Foreskin melanocyte (primary cell): ENCODE measurements at places on chromosomes 1 and 21.

GRCh38 chr1:66231217-66231616 is 302.7 kb upstream of the SGIP1 start:
- peak; percentile 48 for DNase-seq

DNA sequence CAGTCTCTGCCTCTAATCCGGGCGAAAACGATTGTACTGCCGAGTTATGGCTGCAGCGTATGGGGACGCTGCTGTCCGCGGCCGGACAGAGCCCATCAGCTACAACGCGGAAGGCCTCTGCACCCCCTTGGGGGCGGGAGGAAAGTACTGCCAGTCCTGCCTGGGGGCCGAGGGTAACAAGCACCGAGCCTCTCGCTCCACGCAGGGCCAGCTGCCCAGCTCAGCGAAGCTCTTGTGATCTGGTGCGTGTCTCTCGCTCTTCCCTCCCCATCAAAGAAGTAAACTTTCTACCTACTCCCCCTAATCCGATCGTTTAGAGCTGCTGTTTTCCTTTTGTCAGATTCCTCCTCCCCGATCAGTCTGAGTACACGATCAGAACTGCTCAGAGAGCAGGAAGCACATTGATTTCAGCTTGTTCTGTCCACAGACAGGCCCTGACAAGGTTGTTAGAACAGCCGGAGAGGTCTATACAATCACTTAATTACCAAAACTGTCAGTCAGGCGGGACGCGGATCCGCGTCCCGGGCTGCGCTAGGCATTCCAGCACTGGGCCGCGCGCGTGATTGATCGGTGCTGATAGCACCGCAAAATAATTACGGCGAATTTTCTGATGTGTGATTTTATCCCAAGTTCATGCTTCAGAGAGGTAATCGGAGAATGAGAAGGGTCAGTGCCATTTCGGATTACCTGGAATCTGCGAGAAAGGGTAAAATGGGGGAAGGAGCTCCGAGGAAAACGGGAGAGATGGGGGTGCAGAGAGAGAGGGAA is 8.7 kb upstream of the BARHL2 start:
- no peak for DNase-seq

DNA sequence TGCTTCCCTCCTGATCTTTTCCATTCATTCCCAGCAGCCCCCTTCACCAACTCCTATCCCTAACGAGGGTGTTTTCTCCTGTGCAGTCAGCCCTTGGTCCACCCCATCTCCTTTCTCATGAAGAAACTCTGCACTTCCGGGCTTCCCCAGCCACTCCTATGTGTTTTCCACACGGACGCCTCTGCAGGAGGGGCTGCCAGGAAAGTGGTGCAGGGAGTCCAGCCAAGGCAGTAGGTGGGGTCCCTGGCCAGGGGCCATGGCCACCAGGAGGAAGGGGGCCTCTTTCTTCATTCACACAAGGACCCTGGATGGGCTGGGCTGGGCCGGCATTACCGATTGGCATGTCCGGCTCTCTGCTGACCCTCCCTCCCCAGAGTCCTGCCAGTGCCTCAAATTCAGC is 72.8 kb upstream of the EFHD2 start:
- no peak for DNase-seq

DNA sequence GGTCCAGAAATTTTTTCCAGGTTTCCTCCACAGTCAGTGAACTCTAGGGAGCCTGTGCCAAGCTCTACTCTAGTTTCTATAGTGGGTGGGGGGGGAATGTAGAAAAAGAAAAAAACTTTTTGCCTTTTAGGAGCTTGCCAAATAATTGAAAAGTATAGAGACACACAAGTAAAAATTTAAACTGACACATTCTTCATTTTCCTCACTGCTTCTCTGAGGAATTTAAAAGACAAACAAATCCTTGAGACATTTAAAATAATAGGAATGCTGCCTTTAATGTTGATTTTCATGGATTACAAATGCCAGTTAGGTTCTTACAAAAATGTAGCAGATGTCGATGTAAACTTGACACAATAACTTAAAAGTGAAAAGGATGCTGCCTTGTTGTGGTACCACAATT is 241.9 kb downstream of the DNM3 start:
- no peak for DNase-seq

GRCh38 chr1:227913396-227913763 is 34.4 kb downstream of the WNT9A start:
- DNase-seq, result no peak

DNA sequence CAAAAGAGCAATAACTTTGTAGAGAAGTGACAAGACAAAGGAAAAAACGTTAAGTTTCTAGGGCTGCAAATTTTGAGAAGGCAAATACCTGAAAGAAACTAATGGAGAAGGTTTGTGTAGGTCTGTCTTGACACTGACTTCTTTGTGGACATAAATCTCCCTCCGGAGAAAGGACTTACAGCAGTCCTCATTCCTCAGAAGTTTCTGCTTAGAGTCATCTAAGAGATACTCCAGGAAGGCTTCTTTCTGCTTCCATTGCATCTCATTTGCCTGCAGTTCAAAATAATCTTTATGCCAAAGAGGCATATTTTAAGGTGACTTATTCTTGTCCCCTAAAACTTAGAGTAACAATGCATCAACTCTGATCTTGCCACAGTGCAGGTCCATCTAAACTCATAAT is 4.4 kb upstream of the C4BPB start:
- DNase-seq, result no peak

- DNase-seq, result no peak
These were observed 1.6 kb downstream of the COG2 start for GRCh38 chr1:230643908-230644307.

GRCh38 chr1:100542285-100542684 is 4.3 kb downstream of the GPR88 start:
- no peak for DNase-seq

GRCh38 chr1:223617323-223618070 is 48.0 kb downstream of the CAPN8 start:
- DNase-seq, result no peak

GRCh38 chr1:44839576-44839975 is 3.5 kb downstream of the PTCH2 start:
- DNase-seq, result no peak

GRCh38 chr1:193766329-193766728 is 579.9 kb upstream of the B3GALT2 start:
- no peak for DNase-seq

DNA sequence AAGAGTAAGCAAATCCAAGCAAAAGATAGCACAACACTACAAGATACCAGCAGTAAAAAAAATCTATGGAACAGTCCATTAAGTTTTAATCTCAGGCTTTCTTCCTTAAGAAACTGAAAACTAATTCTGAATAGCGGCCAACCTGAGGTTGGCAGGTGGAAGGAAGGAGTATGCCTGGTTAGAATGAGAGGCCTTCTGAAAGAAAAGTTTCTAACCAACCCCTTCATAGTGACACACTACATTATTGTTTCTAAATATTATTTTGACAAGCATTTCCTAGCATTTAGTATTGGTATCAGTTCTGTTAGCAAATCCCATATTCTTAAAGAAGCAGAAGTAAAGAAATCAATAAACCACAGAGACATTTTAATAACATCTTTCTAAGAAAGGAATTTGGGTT is 205.7 kb upstream of the PTBP2 start:
- no peak for DNase-seq

DNA sequence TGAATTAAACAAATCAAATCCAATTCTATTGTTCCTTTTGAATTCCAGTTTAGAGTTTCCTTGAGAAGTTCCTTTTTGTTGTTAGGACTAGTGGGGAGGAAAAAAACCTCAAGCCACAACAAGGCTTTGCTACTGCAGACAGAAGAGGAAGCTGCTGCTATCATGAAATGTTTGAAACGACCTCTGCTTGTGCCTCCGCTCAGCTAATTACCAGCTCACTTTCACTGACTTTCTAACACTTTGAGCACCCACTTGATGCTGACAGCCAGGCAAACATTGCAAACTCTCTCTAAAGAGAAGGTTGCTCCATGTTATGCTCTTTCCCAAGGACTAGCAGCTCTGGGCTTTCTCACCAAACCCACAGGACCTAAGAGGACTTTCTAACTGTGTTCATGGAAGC is 203.9 kb upstream of the PROX1 start:
- no peak for DNase-seq

GRCh38 chr21:29430576-29430975 is 131.9 kb downstream of the BACH1 start:
- no peak for DNase-seq

- no peak for DNase-seq
These were observed 57.8 kb upstream of the ERRFI1 start for GRCh38 chr1:8083739-8084484.

DNA sequence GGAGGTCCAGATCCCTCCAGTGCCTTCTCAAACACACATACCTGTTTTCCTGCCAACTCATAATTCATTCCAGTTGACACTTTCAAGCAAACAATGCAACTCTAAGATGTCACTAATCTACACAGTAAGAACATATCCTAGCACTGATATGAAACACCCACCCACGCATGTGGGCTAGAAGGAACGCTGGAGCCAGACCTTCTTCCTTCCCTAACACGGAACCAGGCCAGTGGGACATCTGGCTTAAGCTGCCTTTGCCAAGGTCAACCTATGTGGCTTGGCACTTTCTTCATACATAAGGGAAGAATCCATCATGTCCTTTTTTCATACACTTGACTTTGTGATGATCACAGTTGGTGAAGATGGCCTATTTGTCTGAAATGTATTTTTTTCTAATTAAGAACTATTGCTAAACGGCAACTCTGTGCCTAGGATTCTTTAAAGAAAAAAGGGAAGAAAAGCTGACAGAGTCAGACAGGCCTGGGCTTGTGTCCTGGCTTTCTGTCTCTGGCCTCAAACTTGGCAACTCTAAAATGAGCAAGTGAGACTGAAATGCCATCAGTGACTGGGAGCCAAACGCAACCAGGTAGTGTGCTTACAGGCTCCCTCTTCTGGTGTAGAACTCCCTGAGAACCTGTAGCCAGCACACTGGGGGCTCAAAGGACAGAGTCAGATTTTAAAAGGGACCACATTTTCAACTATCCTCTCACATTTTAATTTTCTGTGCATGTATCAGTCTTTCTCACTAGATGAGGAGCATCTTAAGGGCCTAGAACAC is 92.6 kb upstream of the BEND5 start:
- no peak for DNase-seq

GRCh38 chr1:3466366-3467075 is 12.1 kb downstream of the ARHGEF16 start:
- no peak for DNase-seq

DNA sequence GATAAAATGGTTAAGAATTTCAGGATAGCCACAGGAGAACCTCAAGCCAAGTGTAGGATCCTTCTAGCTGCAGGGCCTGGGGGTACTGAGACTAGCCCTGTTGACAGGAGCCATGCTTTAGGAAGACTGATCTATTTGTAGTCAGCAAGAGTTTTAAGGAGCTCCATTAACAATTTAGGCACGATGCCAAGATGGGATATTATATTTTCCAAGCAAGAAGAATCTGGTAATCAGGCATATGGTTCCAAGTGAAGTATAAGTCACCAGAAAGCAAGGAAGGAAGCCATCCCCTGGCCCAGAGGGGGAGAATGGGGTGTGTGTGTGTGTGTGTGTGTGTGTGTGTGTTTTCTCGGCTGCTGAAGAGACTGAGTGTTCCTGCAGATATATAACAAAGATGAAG is 7.0 kb downstream of the IFNAR2 start:
- no peak for DNase-seq

DNA sequence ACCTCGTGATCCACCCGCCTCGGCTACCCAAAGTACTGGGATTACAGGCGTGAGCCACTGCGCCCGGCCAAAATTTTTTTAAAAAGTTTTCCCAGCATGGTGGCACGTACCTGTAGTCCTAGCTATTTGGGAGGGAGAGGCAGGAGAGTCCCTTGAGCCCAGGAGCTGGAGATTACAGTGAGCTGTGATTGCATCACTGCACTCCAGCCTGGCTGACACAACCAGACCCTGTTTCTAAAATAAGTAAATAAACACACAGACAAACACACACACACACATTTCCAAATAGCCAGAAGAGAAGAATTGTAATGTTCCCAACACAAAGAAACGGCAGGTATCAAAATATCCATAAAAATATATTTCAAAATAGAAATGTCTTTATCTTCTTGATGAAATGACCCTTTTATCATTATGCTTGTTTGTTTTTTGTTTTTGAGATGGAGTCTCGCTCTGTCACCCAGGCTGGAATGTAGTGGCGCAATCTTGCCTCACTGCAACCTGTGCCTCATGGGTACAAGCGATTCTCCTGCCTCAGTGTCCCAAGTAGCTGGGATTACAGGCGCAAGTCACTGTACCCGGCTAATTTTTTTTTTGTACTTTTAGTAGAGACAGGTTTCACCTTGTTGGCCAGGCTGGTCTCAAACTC is 9.3 kb downstream of the HES2 start:
- DNase-seq, result no peak

- no peak for DNase-seq
These were observed 10.9 kb upstream of the ELAVL4 start for GRCh38 chr1:50097791-50098190.

DNA sequence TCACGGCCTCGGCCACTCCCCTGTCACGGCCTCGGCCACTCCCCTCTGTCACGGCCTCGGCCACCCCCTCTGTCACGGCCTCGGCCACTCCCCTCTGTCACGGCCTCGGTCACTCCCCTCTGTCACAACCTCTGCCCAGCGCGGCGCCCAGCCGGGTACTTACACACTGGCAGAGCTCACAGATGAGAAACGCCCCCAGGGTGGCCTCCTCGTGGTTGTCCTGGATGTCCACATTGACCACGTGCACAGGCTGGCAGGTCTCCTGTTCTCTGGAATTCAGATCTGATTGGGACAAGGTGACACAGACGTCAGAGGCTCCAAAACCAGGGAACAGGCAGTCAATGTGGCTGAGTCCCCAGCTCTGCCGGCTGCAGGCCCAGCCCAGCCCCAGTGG is 3.3 kb upstream of the TMEM240 start:
- DNase-seq, result no peak

DNA sequence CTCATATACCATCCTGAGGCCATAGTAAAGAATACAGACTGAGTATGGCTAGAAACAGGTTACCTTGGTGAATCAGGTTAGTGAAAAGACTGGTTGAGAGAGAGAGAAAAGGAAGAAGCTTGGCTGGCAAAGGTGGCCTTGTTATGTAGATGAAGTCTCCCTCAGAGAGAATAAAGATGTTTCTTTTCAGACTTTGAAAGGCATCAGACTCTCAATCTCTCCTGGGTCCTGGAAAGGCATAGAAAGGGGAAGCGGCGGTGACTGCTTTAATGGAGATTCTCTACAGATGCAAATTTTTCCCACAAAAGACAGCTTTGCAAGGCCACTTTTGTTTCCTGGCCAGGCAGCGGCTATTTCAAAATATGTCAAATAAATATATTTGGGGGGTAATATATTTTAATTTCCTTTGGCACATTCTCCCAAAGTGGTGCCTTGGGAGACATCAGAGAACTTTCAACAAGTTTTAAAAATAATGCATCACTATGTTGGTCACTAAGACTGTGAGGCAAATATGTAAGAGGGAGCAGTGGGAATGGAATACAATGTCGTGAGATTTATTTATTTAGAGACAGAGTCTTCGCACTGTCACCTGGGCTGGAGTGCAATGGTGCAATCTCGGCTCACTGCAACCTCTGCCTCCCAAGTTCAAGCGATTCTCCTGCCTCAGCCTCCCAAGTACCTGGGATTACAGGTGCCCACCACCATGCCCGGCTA is 46.1 kb downstream of the NPHS2 start:
- DNase-seq, result no peak
